Progenitor cell of endocrine pancreas (in vitro differentiated cells): ENCODE measurements at places on chromosomes 16 and 17.
A peak's percentile ranks its signal among the peaks of the same experiment; 100 is the strongest.

- no peak for DNase-seq
- H3K27me3 ChIP-seq: peaks cover 21% of the 10 kb centered on the region
- H3K4me1 ChIP-seq: peaks cover 1% of the 10 kb centered on the region
- H3K4me3 ChIP-seq: no peak overlapping the region
- H3K36me3 ChIP-seq: no peaks in the 10 kb centered on the region
- no peak overlapping the region for H3K27ac ChIP-seq
These were observed 27.4 kb upstream of the RCVRN start for GRCh38 chr17:9932491-9932890.

DNA sequence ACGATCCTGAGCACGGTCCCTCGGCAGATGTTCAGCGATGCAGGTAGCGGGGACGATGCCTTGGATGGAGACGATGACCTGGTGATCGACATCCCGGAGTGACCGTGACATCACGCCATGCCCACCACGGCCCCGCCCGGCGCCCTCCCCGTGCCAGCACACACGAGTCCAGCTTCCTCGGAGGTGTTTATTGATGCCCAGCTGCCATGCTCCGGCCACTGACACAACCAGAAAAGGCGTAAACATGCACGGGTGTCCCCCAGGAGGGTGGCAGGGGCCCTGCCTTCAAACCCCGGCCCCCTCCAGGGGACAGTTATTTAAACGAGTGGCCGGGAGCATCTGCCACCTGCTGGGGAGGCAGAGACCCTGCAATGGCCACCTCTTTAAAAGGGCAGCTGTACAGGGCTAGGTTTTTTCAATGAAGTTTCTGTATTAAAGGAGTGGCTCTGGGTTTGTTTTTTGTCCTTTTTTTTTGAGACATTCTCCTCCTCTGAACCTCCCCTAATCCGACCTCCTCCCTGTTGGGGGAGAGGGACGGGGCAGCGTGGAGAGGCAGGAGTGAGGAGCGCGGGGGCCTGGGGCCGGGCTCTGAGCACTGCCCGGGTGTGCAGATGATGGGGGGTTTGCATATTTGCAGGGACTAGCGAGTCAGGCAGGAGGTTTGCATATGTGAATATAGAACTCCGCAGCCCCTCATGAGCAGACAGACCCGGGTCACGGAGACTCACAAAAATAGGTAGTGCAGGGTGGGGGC, 5.3 kb downstream of the DOC2A start:
- H3K4me3 ChIP-seq: no peak overlapping the region
- H3K27me3 ChIP-seq: peaks cover 27% of the 10 kb centered on the region
- H3K4me1 ChIP-seq: no peaks in the 10 kb centered on the region
- peaks cover 4% of the 10 kb centered on the region for H3K36me3 ChIP-seq
- H3K27ac ChIP-seq: no peak overlapping the region

DNA sequence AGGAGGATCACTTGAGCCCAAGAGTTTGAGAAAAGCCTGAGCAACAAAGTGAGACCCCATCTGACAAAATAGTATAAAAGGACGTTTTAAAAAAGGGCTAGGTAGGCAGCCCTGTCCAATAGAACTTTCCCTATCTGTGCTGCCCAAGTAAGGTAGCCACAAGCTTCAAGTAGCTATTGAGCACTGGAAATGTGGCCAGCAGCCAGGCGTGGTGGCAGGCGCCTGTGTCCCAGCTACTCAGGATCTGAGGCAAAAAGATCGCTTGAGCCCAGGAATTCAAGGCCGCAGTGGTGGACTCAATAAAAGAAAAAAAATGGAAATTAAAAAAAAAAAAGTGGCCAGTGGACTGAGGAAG, 1.5 kb upstream of the NQO1 start:
- H3K4me1 ChIP-seq: peaks cover 40% of the 10 kb centered on the region
- peak overlapping the region; percentile 87 for H3K27ac ChIP-seq
- DNase-seq: no peak
- H3K36me3 ChIP-seq: peaks cover 7% of the 10 kb centered on the region
- peak overlapping the region; percentile 85 for H3K4me3 ChIP-seq

DNA sequence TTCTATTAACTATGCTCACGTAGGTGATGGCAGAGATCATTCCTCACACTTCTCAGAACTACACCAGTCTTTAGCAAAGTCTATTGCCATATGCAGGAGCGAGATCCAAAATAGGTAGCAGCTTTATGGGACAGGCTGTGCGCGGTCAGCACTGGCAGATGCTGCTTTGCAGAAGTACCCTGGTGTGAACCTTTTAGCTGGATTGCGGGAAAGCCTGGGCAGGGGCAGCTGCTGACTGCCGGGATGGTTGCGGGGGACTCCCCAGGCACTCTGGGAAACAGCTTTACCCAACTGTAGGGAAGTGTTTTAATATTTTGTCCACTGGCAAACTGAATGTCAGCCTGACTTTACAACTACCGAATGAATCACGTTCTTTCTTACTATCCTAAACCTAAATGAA, 251.3 kb downstream of the HS3ST3A1 start:
- peaks cover 5% of the 10 kb centered on the region for H3K4me1 ChIP-seq
- H3K27me3 ChIP-seq: peaks cover 18% of the 10 kb centered on the region
- H3K27ac ChIP-seq: no peak overlapping the region
- H3K4me3 ChIP-seq: no peak overlapping the region
- peaks cover 1% of the 10 kb centered on the region for H3K36me3 ChIP-seq

DNA sequence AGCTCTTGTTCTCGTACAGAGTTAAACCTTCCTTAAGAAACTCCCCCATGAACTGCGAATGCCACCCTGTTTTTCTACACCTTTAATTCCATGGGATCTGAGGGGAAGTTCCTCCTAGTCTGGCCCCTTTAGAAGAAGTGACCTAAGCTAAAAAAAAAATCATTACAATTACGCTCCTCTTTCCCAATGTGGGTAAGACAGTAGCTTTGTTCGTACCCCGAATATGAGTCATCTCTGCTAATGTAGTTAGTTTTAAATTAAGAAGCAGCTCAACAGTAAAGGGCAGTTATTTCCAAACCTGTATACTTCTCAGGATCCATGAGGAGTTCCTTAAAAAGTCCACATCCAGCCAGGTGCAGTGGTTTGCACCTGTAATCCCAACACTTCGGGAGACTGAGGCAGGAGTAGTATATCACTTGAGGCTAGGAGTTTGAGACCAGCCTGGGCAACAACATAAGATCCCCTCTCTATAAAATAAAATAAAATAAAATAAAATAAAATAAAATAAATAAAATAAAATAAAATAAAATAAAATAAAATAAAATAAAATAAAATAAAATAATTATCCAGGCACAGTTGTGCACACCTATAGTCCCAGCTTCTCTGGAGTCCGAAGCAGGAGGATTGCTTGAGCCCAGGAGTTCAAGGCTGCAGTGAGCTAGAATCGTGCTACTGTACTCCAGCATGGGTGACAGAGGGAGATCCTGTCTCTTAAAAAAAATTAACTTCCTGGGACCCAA, 26.1 kb downstream of the RCVRN start:
- H3K4me3 ChIP-seq: no peak overlapping the region
- no peak for DNase-seq
- no peaks in the 10 kb centered on the region for H3K27me3 ChIP-seq
- no peak overlapping the region for H3K27ac ChIP-seq
- H3K4me1 ChIP-seq: no peaks in the 10 kb centered on the region

- H3K36me3 ChIP-seq: no peaks in the 10 kb centered on the region
- peaks cover 15% of the 10 kb centered on the region for H3K27me3 ChIP-seq
- DNase-seq: no peak
- no peak overlapping the region for H3K27ac ChIP-seq
These were observed 225.9 kb upstream of the EEF2KMT start for GRCh38 chr16:5323284-5324141.

DNA sequence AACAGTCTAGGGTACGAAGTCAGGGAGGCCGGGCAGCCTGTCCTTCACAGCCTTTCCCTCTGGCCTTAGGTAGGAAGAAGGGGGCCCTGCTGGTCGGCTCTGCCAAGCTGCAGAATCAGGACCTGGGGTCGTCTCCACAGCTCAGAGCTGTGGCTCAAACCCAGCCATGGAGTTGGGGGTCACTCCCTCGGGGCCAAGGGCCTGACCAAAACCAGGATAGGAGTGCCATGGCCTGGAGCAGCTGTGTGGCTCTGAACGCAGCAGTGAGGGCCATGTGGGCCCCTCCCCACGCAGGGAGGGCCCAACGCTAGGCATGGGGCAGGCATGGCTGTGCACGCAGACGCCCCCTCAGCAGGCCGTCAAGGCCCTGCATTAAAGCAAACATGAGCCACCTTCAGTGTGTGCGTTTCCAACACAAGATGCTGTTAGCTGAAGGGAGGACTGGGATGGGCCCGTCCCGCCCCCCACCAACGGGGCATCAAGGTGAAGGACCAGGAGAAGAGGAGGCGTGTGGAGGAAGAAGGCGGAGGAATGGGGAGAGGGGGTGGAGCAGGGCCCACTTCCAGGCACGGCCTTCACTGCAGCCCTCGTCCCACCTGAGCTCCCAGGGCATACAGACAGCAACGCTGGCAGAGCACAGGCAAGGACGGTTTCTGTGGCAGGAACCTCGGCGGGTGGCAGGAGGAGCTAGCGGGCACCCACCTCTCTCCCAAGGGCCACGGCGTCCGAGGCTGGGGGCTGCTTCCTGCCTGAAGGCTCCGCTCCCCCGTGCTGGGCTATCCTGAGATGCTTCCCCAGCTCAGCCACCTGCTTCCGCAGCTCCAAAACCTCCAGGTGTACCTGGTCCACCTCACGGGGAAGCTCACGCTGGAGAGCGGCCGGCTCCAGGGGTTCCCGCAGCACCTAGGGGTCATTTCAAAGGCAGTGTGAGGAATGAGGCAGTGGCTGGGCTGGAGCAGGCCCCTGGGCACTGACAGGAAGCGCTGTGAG, 55.3 kb downstream of the CCDC57 start:
- H3K4me1 ChIP-seq: no peaks in the 10 kb centered on the region
- H3K27me3 ChIP-seq: no peaks in the 10 kb centered on the region
- peak overlapping the region; percentile 74 for H3K27ac ChIP-seq
- no peak for DNase-seq
- peaks cover 11% of the 10 kb centered on the region for H3K36me3 ChIP-seq
